ENCODE measurements at places on chromosomes 4 and X.

DNA sequence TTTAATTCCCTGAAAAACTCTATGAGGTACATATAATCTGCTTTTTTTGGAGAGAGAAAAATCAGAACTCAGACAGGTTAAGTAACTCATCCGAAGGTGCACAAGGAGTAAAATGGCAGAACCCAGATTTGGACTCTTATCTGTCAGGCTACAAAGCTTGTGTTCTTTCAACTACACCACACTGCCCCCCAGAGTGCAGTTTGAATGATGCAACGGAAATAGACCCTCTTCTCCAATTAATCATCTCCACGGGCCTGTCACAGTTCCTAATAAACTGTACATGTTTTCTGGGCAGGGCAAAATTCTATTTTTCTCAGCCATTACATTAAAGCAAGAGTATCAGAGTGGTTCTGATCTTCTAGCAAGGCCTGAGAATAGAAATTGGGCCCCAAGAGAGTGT is 35.3 kb upstream of the DCX start:
- peak; percentile 6 for DNase-seq

- DNase-seq = no peak
These were observed 569 bp upstream of the PDLIM5 start for GRCh38 chr4:94451051-94451694.

DNA sequence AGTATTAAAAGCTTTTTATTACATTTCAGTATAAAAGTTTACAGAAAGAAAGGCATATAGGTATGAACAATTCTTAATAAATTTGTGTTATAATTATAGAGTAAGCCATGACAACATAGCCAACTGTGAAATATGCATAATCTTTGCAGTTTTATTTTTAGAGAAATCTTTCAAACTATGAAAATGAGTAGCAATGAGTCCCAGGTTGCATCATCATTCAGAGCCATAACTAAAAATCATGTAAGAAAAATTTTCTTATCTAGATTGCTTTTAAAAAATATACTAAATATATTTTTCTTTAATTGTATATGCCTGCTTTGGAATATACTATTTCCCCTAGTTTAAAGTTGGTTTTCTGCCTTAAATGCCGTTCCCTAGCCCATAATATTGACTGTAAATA is 54.8 kb upstream of the NAF1 start:
- no peak for DNase-seq

- no peak for DNase-seq
These were observed 57.1 kb upstream of the NKAP start for GRCh38 chrX:120000490-120001246.

GRCh38 chrX:21666679-21667078 is 8.5 kb upstream of the KLHL34 start:
- no peak for DNase-seq

- no peak for DNase-seq
These were observed 28.5 kb downstream of the TACC3 start for GRCh38 chr4:1749826-1750225.

DNA sequence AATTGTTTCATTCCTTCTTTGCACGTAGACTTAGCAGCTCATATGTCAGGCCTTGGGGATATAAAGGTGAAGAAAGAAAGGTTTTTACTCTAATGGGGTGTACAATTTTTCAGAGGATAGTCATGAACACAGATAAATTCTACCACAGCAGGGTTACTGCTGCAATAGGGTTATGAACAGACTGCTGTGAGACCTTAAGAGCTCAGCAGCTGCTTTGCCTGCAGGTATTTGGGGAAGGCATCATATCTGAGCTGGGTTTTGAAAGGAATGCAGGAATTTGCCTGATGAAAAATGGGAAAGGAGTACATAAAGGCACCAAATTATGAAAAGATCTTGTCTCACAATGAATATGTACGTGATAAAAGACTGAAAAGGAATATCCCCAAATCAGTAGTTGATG is 128.9 kb downstream of the CEP135 start:
- no peak for DNase-seq

- DNase-seq = no peak
These were observed 202.7 kb downstream of the OR13H1 start for GRCh38 chrX:131746491-131746968.
